ENCODE measurements at places on chromosomes 5 and 9.

- no peak for DNase-seq
Measured at GRCh38 chr5:156888520-156888919, 38.4 kb downstream of the PPP1R2B start.

- DNase-seq, result no peak
Measured at GRCh38 chr5:142825378-142826089, 55.4 kb downstream of the ARHGAP26 start.

GRCh38 chr9:95570150-95570549 lies 53.4 kb upstream of the PTCH1 start:
- peak; percentile 28 for DNase-seq

- DNase-seq, result no peak
Measured at GRCh38 chr9:123865226-123866000, 64.5 kb downstream of the DENND1A start.

DNA sequence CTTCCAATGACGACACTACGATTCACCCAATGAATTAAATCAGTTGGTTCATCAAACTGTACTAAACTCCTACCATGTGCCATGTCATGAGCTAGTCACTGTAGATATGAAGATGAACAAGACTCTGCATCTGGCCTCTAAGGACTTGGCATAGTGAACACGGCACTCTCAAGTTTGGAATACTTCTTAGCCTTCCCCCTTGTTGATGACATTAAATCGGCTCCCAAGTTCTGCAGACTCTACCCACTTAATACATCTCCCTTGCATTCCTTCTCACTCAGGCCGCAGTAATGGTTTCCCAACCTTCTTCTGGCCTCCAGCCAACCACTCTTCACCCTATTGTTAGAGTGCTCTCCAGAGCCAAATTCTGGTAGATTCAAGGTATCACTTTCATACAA lies 184.7 kb downstream of the MAPKAP1 start:
- peak; percentile 47 for DNase-seq

DNA sequence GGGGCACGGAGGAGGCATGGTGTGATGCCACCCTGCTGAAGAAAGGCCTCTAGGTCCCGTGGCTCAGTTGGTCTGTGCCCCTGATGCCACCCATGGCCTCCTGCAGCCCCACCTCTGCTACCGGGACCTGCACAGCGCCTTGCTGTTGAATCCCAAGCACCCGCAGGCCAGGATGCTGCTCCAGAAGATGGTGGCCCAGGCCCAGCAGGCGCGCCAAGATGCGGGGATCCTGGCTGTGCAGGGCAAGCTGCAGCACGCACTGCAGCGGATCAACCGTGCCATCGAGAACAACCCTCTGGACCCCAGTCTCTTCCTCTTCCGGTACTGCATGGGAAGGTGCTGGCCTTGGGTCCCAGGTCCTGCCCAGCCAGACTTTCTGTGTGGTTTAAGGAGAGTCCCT lies 7.1 kb downstream of the TTC16 start:
- no peak for DNase-seq

DNA sequence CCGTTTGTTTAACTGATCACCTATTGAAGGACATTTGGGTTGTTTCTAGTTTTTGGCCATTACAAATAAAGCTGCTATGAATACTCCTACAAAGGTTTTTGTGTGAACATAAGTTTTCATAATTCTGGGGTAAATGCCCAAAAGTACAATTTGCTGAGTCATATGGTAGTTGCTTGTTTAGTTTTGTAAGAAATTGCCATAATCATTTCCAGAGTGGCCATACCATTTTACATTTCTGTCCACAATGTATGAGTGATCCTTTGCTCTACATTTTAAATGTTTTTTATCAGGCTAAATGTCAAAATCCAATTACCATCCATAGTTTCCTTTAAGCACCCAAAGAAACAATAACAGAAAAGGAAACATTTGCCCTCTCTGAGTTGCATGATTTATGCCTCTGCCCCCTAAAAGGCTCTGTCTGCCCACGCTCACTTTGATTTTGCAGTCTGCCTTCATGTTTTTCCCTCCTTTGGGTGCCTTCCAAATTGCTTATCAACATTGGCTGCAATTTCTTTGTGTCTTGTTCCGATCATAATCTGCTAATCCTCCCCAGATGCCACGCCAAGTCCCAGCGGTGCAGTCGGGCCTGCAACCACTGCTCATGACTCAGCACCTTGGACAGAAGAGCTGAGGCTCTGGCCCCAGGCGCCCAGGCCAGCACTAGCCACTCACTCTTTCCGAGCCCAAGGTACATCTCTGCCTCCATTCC lies 339.2 kb downstream of the PIK3R1 start:
- peak; percentile 85 for DNase-seq

DNA sequence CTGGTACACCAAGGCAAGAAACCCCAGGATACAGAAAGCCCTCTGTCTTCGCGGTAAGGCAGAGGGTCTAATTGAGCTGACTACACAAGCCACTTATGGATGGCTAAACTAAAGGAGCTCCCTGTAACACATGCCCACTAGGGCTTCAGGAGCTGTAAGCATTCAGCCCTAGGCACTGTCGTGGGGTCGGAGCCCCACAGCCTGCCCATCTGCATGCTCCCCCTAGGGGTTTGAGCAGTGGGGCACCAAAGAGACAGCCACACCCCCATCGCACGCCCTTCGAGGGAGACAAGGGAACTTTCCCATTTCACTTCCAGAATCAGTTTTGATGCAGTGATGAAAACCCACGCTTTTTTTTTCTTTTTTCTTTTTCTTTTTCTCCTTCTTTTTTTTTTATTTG lies 11.0 kb upstream of the MTMR12 start:
- DNase-seq, result no peak

DNA sequence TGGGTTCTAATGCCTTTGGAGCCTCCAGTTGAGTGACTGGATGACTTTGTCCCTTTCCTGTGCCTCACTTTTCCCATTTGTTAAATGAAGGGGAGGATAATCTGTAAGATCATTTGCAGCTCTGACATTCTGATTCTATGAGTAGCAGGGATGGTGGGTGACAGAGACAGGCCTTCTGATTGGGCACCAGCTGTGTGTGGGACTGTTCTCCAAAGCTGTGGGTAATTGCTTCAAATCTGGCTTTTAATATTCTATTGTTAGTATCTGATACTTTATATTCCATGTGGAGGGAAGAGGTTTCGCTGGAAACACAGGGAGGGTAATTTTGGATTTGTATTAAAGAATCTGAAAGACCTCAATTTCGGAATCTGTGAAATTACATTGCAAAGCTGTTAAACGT lies 102.7 kb downstream of the FBXO38 start:
- DNase-seq, result no peak

DNA sequence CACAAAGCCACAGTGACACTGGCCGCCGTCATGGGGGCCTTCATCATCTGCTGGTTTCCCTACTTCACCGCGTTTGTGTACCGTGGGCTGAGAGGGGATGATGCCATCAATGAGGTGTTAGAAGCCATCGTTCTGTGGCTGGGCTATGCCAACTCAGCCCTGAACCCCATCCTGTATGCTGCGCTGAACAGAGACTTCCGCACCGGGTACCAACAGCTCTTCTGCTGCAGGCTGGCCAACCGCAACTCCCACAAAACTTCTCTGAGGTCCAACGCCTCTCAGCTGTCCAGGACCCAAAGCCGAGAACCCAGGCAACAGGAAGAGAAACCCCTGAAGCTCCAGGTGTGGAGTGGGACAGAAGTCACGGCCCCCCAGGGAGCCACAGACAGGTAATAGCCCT lies 26.1 kb downstream of the HRH2 start:
- no peak for DNase-seq

- DNase-seq, result no peak
Measured at GRCh38 chr5:83987513-83988292, 267.0 kb upstream of the HAPLN1 start.

- no peak for DNase-seq
Measured at GRCh38 chr5:9817819-9818218, 187.7 kb upstream of the TAS2R1 start.

GRCh38 chr9:21030389-21031035 lies 928 bp downstream of the HACD4 start:
- peak; percentile 65 for DNase-seq
